ENCODE measurements at places on chromosomes 6 and 20. TPM values are rescaled to one million over a fixed set of nuclear protein-coding genes. Genes with fewer than 3 reads are reported as not detected.

GRCh38 chr6:108667993-108668392 is 107.3 kb downstream of the FOXO3 start:
- DNase-seq = no peak

Gene POU5F1
- 0.86 TPM for total RNA-seq

DNA sequence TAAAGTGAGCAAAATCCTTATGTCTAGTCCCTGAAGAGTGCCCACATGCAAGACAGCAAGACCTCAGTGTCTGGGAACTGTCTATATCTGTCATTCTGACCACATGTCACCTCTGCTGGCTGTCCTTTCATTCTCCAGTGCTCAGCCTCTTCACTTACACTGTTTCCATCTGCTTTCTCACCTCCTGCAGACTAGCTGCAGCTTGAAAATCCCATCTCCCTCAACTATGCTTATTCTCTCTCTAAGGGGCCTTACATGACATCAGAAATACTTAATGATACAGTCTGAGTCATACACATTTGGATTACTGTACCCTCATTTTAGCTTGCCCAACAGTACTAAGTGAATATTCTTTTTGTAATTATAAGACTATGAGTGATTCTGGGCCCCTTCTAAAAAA is 587.8 kb downstream of the EPM2A start:
- DNase-seq = no peak

GRCh38 chr6:501891-502601 is 110.5 kb downstream of the IRF4 start:
- no peak for DNase-seq

Gene FLOT1
- total RNA-seq = 170 TPM

- DNase-seq = no peak
Observed at GRCh38 chr6:36120539-36120938, 9.8 kb upstream of the MAPK13 start.

Gene PAK5
- not detected for total RNA-seq

- DNase-seq = no peak
Observed at GRCh38 chr6:64520050-64520449, 884.4 kb downstream of the PHF3 start.

Gene TSBP1
- total RNA-seq = not detected

GRCh38 chr20:32945710-32946221 is 58.5 kb downstream of the SUN5 start:
- DNase-seq = no peak

GRCh38 chr6:74066168-74066871 is 370.3 kb downstream of the CD109 start:
- DNase-seq = no peak
